ENCODE measurements at places on chromosomes 5 and 9.
A peak's percentile ranks its signal among the peaks of the same experiment; 100 is the strongest.

DNA sequence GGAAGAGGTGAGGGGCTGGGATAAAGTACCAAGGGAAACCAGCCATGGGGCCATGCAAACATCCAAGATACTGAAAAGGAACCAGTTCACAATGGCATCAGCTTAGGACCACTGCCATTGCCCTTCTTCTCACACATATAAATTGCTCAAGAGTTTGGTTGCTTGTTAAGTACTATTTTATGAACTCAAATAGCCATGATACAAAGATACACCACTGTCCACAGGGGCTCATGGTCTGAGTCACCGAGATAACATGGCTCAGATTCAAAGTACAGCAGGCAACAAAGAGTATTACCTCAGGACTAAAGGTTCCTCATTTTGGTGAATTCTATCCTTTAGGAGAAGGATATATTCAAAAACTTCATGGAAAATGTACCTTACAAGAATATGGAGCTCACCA, 55.6 kb downstream of the FANCC start:
- DNase-seq, result no peak

DNA sequence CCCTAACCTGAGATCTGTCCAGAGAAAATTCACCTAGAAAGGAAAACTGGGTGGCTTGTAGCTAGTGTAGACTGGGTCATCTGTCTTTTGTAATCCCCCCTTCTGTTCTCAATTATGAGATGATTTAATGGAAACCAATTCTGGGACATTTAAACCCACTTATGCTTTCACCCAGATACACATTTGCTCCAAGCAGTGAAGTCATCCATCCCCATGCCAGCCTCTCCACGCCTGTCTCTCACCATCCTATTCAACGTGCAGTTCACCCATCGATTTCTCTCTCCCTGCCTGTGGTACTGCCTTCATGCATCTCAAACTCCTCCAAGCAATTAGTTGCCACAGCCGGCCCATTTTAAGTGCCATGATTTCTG, 1.8 kb downstream of the PHF19 start:
- DNase-seq, result no peak

DNA sequence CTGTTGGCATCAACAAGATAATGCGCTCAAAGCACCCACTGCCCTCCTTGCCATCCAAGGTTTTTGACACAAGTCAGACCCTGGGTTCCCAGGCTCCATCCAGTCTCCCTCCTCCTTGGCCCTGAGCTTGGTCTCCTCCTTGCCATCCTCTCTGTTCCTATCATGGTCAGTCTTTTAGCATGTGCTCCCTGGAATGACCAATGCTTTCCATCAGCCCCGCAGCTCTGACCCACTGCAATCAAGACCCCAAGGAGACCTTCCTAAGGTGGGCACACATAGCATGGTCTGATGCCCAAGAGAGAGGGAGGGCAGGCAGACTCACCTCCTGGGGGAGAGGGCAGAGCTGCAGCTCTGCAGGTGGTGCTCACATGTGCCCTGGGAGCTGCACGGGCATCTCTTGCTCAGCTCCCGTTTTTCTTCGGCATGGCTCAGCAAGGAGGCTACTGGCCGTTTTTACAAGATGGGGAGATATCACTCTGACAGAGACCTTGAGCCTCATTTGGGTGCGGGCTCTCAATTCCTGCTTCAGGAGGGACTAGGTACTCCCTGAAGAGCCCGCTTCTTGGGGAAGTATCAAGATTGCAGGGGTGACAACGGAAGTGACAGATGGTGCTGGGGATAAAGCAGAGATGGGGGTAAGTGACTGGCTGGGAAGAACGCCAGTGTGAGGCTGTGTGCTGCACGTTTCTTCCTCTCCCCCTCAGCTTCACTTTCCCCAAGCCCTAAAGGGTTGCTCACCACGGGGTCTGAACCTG, 3.3 kb downstream of the SEPTIN8 start:
- DNase-seq, result no peak

- no peak for DNase-seq
These were observed 119.4 kb downstream of the MPDZ start for GRCh38 chr9:13160051-13160450.

- no peak for DNase-seq
These were observed 121.6 kb upstream of the ERCC6L2 start for GRCh38 chr9:95753762-95754465.

GRCh38 chr5:180206993-180207392, 2.0 kb downstream of the RASGEF1C start:
- DNase-seq, result no peak

DNA sequence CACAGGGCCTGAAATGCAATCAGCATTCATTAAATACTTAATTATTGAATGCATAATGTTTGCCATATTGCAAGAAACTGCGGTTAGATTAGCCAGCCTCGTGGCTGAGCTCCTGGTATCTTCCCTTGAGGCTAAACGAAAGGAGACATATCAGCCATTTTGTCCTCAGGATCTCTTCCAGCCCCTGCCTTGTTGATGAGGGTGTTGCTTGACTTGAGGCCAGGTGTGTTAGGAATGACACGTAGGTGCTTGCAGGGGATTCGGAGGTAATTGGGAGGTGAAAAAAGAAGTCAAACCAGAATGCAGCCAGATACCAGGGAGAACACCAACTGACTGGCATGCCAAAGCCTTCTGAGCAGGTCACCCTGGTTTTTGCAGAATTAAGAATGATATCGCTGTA, 12.5 kb downstream of the SH3RF2 start:
- DNase-seq, result no peak

- DNase-seq, result no peak
These were observed 89.0 kb downstream of the NLN start for GRCh38 chr5:65811004-65811403.

DNA sequence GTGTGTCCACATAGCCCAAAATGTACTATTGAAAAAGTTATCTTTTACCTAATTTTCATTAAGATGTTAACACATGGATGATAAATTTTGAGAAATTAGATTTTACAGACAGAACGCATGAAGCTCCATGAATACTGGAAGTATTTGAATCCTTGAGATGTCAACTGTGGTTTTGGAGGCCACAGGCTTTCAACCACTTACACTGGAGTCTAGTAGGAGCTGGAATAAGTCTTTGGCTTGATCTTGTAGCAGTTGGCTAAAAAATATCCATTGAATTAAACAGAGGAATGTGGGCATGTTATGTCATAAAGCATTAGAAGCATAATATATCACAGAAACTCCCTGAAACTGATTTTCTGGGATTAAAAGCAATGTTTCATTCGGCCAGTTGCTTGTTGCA, 52.9 kb downstream of the CAMK4 start:
- no peak for DNase-seq

- DNase-seq, result no peak
These were observed 31.9 kb downstream of the NIPSNAP3B start for GRCh38 chr9:104795857-104796256.

DNA sequence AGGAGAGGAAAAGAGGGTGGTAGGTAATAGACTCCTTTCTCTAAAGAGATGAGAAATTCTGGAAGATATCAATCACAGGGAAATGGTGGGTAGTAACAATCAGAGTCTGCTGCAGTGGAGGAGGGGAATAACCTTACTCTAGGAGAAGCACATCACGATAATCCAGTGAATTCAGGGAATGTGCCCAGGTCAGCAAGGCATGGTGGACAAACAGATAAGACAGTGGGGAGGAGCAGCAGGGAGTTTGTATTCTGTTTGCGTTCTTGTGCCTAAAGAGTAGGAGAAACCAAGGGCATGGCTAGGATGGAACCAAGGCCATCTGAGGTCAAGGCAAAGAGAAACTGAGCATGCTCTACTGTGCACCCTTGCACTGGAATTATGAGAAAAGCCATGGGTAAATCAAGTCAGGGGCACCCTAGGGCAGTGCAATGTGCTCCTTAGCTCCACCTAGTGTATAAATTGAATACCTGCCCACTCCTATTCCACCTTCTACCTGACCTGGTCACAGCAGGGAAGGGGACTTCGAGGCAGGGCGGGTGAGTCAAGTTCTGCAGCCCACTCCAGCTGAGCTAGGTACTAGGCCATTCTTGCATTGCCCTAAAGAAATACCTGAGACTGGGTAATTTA, 31.6 kb downstream of the RETREG1 start:
- peak; percentile 43 for DNase-seq

GRCh38 chr9:74953235-74953751, 581 bp upstream of the C9orf40 start:
- no peak for DNase-seq

- no peak for DNase-seq
These were observed 339.5 kb downstream of the BNC2 start for GRCh38 chr9:16530669-16531642.

DNA sequence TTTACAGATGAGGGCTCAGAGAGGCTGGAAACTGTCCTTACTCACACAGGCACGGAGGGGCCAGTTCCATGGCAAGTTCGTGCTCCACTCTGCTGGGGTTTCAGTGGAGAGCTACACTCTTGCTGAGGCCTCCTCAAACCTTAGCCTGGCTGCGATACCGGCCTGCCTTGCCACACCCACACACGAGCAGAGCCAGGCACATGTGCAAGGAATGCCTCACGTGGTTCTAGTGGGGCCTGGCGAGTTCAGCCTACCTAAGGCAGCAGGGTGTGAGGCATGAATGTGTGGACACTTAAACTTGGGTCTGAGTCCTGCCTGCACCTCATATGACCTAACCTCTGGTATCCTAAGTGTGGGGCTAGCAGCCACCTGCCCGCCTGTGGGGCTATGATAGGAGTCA, 21.5 kb upstream of the PRDM12 start:
- DNase-seq, result no peak

DNA sequence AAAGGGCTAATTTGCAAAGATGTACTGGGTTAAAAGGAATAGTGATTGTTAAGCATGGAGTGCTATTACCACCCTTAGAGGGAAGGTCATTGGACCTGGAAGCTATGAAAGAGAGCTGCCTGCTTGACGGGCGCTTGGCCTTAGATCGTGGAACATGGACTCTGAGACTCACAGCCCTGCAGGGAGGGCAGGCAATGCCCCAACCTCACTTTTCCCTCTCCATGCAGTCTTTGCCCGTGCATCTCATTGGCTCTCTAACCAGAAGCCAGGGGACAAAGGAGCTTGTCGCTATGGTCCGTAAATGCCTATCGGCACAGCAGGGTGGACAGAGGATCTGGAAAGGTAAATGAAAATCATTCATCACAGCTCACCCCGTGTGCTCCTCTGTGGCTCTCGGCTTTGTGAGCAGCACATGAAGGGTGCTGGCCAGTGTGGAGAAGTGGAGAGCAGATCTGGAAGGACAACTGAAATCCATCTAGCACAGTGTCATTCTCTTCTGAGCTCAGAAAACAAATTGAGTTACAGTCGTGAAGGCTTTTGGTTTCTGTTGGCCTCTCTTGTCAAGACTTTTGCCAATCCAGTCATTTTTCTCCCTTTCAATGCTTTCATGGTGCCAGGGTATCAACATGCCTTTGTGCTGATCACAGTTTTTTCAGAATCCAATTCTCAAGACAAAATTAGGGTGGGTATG, 186.2 kb downstream of the SNX18 start:
- DNase-seq, result no peak

DNA sequence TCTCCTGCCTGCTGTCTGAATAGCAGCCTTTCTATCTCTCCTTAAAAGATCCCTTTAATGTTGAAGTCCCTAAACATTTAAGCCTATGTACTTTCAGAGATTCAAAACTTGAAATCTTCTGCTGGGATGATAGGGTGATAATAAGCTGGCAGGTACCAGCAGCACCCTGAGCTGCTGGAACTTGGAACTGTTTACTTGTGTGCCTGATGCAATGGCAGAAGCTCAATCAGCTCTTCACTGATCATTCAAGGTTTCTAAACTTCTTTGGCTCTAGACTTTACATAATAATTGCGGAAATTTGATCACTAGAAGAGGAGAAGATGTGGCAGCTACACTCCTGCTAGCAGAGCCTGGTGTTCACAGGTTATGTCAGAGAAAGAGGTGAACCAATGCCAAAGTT, 27.6 kb downstream of the MRPS27 start:
- DNase-seq, result no peak

Data from SK-MEL-5 (cell line).